ENCODE measurements at places on chromosomes 16 and 17.
A peak's percentile ranks its signal among the peaks of the same experiment; 100 is the strongest.

DNA sequence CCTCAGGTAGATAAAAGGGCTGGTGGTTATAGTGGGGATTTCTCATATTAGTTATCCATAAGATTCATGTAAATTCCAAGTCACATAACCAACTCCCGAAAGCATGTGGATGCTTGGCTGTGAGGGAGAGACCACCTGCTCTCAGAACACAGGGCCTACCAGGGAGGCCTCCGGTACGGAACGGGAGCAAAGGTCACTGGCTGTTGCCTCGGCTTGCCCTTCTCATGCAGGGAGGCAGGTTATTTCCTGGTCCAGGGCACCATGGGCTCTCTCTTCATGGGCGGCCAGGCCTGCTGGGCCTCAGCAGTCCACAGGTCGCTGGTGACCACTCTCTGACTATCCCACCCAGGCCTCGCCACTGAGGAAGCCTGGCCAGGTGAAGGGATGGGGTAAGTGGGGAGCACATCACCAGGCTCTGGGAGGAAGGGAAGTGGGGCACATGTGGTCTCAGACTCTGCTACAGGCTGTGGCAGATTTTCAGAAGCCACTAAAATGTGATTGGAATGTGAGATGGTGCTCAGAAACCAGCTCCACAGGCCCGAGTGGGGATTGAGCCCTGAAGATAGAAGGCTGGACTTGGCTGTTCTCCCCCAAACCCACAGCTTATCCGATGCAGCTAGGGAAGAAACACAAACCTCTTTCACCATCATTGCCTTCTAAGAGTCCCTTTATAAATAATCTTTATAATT is 45.4 kb downstream of the HNF1B start:
- no peak for DNase-seq

GRCh38 chr17:50542795-50543774 is 3.9 kb upstream of the SPATA20 start:
- no peak for DNase-seq

DNA sequence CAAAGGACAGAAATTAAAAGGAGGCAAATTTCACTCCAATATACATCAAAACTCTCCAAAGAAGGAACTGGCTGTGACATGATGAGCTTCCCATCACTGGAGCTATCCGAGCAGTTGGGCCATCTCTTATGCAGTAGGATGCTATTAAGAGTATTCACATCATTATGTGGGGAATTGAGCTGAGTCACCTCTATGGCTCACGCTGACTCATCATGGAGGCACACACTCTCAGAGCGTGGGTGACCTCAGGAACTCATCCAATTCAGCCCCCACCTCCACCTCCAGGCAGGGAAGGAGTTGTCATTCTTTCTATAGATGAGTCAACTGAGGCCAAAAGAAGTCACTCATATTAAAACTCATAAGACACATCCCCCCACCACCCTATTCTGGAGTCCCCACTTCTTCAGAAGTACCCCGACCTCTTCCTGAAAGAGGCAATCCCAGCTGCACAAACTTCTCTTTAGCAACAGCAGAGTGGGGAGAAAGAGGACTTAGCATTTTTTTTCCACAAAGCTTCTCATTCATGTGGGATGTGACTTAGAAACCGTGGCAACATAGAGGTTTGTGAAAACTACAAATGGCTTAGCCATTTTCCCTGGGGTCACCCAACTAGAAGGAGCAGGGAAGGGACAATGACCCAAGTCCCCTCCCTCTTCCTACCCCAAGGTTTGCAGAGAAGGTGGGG is 32.5 kb downstream of the ABCC12 start:
- DNase-seq, result peak; percentile 71

- no peak for DNase-seq
Observed at GRCh38 chr17:1270210-1271029, at the start of gene BHLHA9. Gene BHLHA9 (plus strand): TSS chr17:1270444. CDS start chr17:1270564, 120 bp downstream.

DNA sequence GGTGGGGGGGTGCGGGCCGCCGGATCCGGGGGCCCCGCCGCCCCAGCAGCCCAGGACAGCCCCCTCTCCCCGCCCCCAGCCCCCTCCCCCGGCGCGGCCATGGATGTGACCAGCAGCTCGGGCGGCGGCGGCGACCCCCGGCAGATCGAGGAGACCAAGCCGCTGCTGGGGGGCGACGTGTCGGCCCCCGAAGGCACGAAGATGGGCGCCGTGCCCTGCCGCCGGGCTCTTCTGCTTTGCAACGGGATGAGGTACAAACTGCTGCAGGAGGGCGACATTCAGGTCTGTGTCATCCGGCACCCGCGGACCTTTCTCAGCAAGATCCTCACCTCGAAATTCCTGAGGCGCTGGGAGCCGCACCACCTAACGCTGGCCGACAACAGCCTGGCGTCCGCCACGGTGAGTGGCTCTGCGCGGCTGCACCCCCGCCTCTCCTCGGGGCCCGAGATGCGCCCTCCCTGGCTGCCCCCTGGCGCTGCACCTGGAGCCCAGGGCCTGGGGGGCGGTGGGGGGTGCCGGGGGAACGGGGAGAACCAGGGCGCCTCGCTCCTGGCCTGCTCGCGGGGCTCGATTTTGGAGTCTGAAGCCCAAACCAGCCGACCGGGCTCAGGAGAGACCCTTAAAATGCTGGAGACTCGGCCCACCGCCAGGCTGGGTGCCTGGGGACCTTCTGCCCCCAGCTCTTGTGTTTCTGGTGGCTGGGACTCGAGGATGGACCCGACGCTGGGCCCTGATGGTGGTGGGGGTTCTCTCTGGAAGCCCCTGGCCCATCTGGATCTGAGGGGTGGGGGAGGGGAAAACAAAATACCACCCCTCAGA is 744 bp downstream of the CMIP start:
- DNase-seq, result peak; percentile 43

GRCh38 chr17:57482657-57483056 is 226.3 kb downstream of the MSI2 start:
- no peak for DNase-seq

DNA sequence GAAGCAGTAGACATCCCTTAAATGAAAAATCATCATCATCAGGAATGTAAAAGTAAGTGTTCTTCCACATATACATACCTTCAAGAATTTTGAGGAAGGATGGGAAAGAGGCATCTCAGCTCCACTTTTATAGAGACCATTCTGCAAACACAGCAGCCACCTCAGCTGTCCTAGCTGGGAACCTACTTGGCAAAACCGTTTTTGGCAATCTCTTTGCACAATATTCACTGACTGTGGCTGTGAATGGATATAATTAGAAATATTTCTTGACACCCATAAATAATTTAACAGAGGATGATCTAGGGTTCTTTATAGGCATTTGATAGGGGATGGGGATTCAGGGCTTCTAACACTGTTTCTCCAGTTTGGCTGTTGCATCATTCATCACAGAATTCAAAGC is at the start of gene MYH4:
MYH4 (minus strand) TSS at position 101 of the 400 bp plus-strand sequence. CDS start 2,814 bp downstream, outside the sequence.
- DNase-seq, result no peak

DNA sequence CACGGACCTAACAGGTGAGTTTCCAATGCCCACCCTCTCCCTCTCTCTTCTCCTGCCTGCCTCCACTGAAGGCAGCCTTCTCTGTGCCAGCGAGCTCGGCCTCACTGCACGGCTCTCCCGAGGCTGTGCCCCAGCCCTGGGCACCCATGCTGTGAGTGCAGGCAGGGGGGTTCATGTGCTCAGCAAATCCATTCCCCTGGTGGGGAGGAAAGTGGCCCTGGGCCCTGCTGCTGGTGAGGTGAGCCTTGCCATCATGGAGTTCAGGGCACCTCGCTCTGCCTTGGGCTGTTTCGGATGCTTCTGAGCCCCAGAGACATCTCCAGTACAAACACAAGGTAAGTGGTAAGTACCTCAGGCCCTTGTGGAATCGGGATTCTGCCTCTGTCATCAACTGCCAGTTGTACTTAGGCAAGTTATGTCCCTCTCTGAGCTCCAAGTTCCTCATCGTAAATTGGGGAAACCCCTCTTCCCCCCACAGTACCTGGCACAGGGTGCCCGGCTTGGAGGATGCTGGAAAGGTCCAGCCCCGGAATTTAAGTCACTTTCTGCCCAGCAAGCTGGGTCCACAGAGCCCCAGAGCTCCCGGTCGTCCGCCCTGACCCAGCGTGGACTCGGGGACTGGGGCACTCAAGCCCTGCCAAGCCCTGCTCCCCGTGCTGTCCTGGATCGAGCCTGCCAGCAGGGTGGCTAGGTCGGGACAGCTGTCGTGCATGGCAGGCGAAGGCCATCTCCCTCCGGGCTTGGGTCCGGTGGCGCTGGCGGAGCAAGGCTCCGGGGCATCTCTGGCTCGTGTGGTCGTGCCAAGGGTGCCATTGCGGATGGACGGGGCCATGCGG is 684 bp upstream of the NUDT16L1 start:
- DNase-seq, result no peak

GRCh38 chr17:39927929-39928857 is 661 bp downstream of the LRRC3C start:
- DNase-seq, result no peak

GRCh38 chr17:65902831-65903522 is 289.0 kb downstream of the CEP112 start:
- no peak for DNase-seq

DNA sequence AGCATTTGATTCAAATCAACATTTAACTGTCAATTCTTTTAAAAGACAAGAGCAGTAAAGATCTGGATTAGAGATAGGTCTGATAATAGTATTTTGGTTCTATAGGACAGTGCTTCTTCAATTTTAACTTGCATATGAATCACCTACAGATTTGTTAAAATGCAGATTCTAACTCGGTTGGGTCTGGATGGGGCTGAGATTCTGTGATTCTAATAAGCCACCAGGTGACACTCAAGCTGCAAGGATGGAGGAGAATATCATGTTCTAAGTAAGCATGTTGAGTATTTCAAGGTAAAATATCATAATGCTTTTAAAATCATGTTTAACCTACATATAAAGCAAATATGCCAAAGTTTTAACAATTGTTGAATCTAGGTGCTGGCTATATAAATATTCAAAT is 15.8 kb downstream of the TSPOAP1 start:
- no peak for DNase-seq

GRCh38 chr17:69414408-69415274 is at the start of gene MAP2K6:
Gene MAP2K6 (plus strand): TSS chr17:69414697. CDS start chr17:69414985, 288 bp downstream.
- DNase-seq, result peak; percentile 85

DNA sequence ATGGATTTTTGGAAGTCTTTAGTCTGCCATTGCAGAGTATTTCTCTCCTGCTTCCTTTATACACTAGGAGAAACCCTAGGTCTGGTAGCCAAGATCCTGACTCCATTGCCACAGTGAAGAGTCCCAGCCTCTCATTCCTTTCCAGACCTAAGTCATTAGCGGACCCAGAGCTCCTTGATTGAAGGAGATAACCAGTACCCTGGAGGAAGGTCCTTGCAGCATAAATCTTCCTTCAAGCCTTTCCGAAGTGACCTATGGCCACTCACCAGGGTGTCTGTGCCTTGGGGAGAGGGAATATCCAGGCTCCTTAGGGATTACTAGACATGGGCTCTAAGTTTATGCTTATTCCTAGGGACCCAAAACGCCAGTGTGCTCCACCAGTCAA is 35.8 kb downstream of the BCL7C start:
- DNase-seq, result no peak

- no peak for DNase-seq
Observed at GRCh38 chr16:9417898-9418297, 326.5 kb downstream of the HAPSTR1 start.

- DNase-seq, result no peak
Observed at GRCh38 chr17:12089809-12090384, 69.2 kb downstream of the MAP2K4 start.

DNA sequence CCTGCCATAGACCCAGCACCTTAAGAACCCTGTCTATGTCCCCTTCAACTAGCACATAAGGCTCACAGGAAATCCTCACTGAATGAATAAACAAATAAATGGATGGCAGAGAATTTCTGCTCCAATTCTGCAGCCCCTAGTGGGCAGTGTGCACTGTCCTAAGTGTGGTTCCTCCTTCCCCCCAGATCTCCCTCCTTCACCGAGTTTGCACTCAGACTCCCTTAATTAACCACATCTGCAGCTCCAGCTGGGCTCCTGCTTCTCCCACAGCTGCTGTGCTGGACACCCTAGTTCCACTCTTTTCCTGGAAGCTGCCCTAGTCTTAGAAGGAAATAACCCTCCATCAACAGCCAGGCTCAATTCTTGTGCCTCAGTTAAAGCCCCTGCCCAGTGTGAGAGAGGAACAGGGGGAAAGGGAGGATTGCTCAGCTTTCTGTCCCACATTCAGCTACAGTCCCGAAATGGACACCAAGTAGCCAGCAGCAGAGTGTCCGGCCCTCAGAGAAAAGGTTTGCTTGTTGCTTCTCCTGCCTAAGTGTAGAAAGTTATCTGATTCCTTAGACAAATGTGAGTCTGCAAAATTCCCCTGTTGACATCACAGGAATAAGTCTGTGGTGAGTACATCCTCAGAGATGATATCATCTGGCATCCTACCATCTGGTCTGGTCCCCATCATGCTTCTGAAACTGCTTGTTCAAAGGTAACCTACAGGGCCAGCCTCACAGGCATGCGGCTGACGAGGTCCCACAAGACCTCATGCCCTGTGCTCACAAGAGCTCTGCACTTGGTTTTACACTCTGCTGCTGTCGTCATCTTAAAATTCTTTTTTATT is 12.3 kb downstream of the LRRC3C start:
- DNase-seq, result peak; percentile 47

GRCh38 chr17:17789828-17790636 is 46.8 kb downstream of the SREBF1 start:
- DNase-seq, result no peak

DNA sequence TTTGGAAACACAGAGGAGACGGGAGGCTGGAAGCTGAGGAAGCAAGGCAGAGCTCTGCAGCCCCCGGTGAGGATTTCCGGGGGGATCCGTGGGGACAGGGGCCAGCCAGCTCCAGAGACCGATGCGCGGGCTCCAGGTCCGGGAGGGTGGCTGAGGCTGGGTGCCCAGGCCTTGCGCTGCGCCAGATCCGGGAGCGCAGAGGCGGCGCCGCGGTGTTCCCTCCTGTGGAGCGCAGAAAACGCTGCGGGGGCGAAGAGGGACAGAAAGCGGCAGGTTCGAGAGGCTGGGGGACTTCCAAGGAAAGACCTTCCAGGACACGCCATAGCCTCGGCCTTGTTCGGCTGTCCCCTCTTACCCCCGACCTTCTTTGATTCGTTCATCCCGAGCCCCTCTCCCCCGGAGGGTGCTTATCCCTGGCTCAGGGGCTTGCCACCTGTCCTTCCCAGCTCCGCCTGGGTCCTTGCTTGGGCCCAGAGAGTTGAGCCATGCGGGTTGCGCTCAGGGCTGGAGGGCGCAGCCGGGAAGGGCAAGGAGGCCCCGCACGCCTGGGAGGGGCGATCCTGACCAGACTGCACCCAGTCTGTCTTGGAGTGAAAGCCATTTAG is 697 bp upstream of the SHISA9 start:
- no peak for DNase-seq

GRCh38 chr17:29074488-29074887 is 31.5 kb downstream of the PIPOX start:
- DNase-seq, result no peak

GRCh38 chr16:83973077-83973476 is 5.0 kb downstream of the NECAB2 start:
- DNase-seq, result no peak

- no peak for DNase-seq
Observed at GRCh38 chr16:10684511-10685151, 10.1 kb downstream of the TEKT5 start.

- no peak for DNase-seq
Observed at GRCh38 chr17:51901242-51901641, 257.3 kb downstream of the CA10 start.

GRCh38 chr16:61946019-61946418 is 90.2 kb downstream of the CDH8 start:
- DNase-seq, result no peak

All from stimulated activated CD4-positive, alpha-beta T cell treated with anti-CD3 and anti-CD28 coated beads, Interleukin-2, amount 100 ng/mL, for 24 hours (primary cell).